ENCODE measurements at places on chromosomes 5 and 9.

GRCh38 chr5:9622971-9623421 is 7.2 kb downstream of the TAS2R1 start:
- peak; percentile 24 for DNase-seq

- DNase-seq = no peak
These were observed 735 bp downstream of the IDNK start for GRCh38 chr9:83623679-83624076.

DNA sequence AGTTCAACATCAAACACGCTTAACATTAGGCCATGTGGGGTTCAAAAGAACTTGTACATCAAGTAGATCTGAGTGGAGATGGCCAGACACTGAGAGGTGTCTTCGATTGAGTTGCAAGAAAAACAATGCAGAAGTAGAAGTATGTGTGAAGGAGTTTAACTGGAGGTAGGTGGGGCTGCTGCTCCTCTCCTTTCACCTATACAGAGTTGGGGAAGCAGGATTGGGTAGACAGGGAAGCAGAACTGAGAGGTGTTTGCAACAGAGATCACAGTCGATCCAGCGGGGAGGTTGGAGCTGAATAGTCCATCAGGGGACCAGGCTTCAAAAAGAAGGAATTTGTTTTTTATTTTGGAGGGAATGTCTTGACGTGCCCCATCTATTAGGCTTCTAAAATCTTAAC is 61.7 kb upstream of the SLC27A6 start:
- no peak for DNase-seq

- DNase-seq = no peak
These were observed 53.4 kb downstream of the CETN3 start for GRCh38 chr5:90356176-90356575.

GRCh38 chr9:86529496-86530275 is 175.5 kb upstream of the TUT7 start:
- DNase-seq = no peak

DNA sequence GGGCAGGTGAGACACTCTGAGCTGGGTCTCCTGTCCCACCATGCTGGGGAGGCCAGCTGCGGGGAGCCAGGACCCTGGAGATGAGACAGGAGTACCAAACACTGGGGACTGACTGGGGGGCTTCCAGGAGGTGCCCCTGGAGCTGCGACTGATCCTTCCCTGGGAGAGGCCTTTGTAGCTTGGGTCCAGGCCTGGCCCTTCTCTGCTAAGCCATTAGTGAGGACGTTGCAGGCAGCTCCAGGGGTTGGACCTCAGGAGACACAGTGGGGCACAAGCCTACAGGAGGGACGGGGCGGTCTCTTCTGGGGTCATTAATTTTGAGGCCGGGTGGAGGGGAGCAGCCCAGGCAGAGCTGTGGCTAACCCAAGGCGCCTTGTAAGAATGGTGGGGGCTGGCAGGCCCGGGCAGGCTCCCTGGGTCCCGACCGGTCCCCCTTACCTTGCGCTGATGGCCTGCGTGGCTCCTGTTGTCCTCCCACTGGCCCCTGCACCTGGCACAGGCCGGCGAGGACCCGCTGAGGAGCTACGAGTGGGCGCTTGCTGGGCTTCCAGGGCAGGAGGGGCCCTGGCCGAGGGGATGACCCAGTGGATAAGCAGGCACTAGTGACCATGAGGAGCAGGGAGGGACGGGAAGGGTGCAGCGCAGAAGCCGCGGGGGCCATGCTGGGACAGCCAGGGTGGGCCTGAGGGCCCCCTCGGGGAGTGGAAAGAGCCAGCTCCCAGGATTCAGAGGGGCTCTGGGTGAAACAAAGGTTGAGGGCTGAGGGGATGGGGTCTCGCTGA is 5.1 kb downstream of the MRPS2 start:
- no peak for DNase-seq

DNA sequence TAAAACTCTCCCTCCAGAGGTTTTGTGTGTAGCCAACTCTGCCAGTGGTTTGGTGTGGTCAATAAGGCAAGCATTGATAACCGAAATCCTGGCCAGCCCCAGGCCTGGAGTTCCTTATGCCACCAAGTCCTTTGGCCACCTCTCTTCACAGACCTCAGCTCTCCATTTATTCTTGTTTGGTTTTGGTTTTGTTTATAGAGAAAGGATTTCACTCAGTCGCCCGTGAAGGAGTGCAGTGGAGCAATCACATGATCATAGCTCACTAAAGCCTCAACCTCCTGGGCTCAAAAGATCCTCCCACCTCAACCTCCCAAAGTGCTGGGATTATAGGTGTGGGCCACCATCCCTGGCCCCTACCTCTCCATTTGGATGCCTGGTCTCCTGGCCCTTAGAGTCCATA is 55.4 kb upstream of the PPARGC1B start:
- DNase-seq = no peak

DNA sequence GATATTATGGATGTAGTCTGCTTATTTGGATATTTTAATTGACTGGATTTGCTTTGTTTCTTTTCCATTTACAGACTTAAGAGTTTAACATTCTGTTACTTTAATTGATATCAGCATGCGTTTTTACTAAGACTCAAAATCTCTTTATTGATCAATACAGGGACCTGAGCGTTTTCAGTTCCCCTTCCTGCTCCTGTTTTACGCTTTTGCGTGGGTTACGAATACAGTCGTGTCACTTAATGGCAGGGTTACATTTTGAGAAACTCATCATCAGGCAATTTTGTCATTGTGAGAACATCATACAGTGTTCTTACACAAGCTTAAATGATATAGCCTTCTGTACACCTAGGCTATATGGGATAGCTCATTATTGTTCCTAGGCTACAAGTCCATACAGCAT is 65.2 kb downstream of the PBX3 start:
- DNase-seq = no peak

DNA sequence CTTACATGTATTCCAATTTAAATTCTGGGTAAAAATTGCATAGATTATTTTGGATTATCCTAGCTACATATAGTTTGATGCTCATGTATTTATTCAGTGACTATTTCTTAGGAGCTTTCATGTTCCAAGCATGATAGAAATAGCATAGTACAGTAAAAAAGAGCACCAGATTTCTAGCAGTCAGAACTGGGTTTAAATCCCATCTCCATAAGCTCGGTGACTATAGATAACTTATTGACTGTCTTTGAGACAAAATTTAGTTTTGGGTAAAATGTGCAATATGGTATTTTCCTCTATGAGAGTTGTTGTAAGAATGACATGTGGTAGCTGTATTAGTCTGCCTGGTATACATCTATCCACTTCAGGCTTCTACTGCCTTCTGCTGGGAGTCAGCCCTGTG is 889.6 kb downstream of the DTWD2 start:
- DNase-seq = no peak

DNA sequence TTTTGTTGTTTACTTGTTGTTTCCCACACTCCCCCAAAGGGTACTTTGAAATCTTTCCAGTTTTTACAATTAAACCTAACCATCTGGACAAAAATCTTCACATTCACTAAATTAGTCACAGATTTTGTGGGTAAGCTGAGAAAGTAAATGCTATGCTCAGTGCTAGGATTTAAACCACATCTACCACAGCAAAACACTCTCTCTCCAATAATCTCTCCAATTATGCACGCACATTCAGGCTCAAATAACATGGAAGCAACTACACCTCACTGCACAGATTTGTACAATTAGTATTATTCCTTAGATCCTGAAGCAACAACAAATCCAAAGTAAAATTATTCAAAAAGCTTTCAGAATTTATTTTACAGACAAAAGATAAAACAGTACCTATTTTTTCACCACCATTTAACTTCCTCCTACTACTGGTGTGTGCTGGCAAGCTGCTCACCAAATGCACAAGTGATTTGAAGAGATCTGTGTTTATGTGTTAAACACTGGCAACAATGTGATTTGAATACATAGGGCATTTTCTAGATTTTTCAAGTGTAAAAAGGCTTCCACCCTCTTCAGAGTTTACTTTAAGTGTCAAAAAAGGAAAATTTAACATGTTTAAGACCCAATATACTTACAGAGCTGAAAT is 16.6 kb downstream of the ZNF608 start:
- DNase-seq = no peak

- DNase-seq = no peak
These were observed 182.9 kb downstream of the SAXO1 start for GRCh38 chr9:18849890-18850677.

GRCh38 chr9:126471084-126471624 is 142.6 kb upstream of the LMX1B start:
- no peak for DNase-seq

DNA sequence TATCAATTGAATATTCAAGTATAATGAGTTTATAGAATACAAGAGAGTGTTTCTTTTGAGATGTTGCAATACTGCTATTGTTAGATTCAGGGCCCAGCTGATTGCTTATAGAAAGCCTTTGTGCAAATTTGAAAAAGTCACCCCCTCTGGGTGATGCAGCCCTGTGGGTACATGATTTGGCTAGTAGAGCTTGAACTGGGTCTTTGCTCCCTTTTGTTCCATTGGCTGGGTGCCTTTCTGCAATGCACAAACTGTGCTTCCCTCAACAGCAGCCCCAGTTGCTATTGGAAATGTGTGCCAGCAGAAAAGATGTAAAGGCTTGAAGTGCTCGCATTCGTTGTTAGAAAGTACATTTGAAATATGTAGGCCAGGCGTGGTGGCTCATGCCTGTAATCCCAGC is 61.8 kb upstream of the CEMIP2 start:
- DNase-seq = no peak

- peak; percentile 38 for DNase-seq
These were observed 75.9 kb downstream of the NFIB start for GRCh38 chr9:14238079-14238478.

Data from endothelial cell (in vitro differentiated cells).